ENCODE measurements at places on chromosomes 5 and 9. TPM values are rescaled to one million over a fixed set of nuclear protein-coding genes. Genes with fewer than 3 reads are reported as not detected.

DNA sequence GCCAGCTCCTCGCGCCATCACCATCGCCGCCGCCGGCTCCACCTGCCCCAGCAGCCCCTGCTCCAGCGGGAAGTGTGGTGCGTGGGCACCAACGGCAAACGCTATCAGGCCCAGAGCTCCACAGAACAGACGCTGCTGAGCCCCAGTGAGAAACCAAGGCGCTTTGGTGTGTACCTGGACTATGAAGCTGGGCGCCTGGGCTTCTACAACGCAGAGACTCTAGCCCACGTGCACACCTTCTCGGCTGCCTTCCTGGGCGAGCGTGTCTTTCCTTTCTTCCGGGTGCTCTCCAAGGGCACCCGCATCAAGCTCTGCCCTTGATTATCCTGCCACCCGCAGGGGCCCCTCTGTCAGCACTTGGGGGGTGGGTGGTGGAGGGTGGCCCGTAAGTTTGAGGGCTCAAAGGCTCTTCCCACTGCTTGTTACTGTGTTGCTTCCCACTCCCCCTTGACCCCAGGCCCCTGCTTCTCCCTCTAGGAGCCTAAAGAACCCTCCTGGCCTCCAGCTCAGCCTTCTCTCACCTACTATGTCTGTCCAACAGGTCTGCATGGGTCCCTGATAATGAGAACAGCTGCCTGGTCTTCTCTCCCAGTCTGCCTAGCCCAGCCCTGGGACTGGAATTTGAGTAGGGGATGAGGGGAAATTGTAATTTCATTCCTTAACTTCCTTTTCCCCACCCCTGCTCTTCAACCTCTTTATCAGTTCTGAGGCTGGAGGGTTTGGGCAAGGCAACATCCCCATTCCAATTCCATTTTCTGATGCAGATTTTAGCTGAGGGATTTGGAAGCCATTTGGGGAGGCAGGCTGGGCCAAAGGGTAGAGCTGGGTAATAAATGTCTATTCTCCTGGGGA is 9.0 kb downstream of the RACK1 start:
- ATAC-seq: no peak

Gene LCN6
- total RNA-seq: not detected

Gene CBY3
- not detected for total RNA-seq

DNA sequence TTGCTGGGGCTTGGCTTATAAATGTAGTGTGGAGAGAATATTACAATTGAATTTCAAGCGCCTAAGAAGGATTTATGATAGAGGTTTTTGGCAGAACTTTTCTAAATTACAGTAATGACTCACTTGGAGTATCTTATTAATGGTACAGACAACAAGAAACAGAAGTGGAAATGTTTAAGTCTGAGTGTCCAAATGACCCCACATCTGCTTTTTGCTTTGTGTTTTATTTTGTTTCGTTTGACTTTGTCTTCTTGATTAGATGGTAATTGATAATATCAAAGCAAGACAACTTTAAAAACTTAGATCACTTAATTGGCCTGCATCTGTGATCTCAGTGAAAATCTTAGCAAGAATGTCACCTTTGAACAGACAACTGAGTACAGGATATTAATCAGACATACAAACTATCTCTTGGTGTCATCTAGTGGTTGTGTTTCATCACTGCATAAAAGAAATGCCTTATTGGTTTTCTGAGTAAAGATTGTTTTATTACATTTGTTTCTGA is 577.4 kb downstream of the ISL1 start:
- no peak for ATAC-seq

DNA sequence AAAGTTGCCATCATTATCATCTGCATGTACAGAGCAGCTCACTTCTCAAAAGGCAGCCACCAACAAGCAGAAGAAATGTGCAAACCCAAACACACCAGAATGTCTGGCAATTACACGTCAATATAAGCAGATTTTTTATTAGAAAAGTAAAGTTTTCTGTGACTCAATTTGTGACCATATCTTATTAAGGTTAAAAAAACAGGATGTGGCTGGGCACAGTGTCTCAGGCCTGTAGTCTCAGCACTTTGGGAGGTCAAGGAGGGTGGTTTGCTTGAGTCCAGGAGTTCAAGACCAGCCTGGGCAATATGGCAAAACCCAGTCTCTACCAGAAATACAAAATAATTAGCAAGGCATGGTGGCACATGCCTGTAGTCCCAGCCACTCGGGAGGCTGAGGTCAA is 176.7 kb downstream of the FANCC start:
- no peak for ATAC-seq

DNA sequence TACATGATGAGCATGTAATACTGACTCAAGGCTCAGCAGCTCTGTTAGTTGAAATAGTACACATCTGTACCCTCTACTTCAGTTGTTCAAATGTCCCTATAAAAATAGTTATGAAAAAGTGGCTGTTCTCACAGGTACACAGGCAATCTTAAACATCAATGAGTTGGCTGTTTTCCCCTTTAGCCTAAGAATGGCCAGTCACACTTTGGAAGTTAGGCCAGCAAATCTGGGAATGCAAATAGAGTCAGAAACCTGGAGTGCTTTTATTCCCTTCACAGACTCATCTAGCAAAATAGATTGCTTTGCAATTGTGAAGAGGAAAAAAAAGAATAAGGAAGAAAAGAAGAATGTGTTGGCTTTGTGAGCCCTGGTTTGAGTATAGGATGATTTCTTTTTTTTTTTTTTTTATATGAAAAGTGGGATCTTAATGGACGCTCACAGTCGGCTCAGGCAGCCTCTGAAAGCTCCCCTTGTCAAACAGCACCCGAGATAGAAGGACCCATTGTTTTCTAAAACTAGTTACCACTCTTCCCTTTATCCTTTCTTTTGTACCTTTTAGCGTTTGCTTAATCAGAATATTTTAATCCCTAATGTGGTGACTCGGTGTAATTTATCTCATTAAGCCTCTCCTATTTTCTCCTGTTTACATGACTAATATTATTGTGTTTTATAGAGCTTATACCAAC is 27.9 kb upstream of the TLE1 start:
- ATAC-seq: no peak

DNA sequence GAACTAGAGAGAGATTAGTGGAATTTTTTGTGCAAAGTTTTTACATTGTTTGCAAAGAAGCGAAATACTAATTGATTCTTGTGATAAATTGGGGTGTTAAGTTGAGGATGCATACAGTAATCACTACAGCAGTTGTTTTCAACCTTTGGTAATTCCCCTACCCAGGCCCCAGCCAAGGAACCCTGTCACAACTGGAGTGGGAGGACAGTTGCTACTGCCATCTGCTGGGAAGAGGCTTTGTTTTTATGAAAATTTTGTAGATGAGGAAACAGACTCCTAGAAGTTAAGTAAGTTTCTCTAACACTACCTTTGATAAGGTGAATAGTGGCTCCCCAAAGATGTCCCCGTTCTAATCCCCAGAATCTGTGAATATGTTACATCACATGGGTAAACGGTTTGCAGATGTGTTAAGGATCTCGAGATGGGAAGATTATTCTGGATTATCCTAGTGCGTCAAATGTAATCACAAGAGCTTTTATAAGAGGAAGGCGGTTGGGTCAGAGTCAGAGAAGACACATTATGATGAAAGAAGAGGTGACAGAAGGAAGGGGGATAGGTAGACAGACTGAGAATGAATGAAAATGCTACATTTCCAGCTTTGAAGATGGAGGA is 34.0 kb upstream of the PPP1R2B start:
- peak; percentile 80 for ATAC-seq

DNA sequence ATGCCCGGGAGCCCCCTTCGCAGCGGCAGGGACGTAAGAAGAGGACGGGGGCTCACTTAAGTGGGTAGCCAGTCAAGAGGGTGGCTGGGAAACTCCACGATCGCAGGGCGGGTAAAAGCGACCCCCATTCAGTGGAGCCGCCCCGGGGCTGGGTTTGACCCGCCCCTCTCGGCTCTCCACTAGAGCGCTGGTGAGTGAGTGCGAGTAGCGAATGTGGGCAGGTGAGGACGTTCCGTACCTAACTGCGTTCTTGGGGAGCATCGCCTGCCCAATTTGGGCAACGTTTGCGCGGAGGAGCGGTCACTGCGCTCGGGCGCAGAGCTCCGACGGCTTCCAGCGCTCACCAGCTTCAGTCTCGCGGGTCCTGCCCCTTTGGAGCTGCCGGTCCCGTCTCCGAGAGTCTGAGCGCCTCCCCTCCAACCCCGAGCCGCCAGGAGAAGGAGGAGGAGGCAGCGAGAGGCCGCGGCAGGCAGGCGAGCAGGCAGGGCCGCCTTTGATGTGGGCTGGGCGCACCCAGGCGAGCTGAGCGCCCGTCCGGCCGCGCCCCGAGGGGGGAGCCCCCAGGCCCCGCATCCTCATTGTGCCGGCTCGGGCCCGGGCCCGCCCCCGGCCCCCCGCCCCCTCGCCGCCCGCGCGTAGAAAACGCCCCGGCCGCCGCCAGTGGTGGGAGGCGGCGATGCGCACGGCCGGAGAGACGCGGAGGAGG is at the start of gene FGF18:
Gene FGF18, plus strand, starts transcription at position 666 of the 706 bp plus-strand sequence. CDS start 553 bp downstream, outside the sequence.
- peak; percentile 45 for ATAC-seq

Gene SLC27A6
- not detected for total RNA-seq

Measured in activated T-helper 17 cell treated with anti-CD3 and anti-CD28 coated beads, Interleukin-2, amount 50 U/mL, for 72 hours (primary cell).